Airway epithelial cell (primary cell): ENCODE measurements at places on chromosomes 6 and 20. TPM values are rescaled to one million over a fixed set of nuclear protein-coding genes. Genes with fewer than 3 reads are reported as not detected.

Gene SOX18
- total RNA-seq, result 0.07 TPM in 1 of 2 replicates, not detected in the other

Gene CDH22
- not detected in 2 replicates for total RNA-seq

Gene MYB
- 1.6 and 3.9 TPM in 2 replicates for total RNA-seq

Gene FAM162B
- total RNA-seq, result 0.14 TPM in 1 of 2 replicates, not detected in the other

Gene GFRAL
- not detected in 2 replicates for total RNA-seq

Gene HLA-DRA
- 0.35 TPM in 1 of 2 replicates, not detected in the other for total RNA-seq

Gene GPR63
- 0.51 and 0.78 TPM in 2 replicates for total RNA-seq

Gene SAPCD1
- 0.63 and 2.0 TPM in 2 replicates for total RNA-seq

Gene ULBP1
- 0.05 and 0.28 TPM in 2 replicates for total RNA-seq

Gene RAET1G
- total RNA-seq, result 30.8 and 34.7 TPM in 2 replicates

Gene PROKR2
- not detected in 2 replicates for total RNA-seq

Gene CLPSL2
- 5.1 TPM in 1 of 2 replicates, not detected in the other for total RNA-seq

Gene DDAH2
- 28.1 and 43.2 TPM in 2 replicates for total RNA-seq

Gene PDE10A
- total RNA-seq, result 0.05 and 0.14 TPM in 2 replicates

Gene THBS2
- 3.3 and 3.9 TPM in 2 replicates for total RNA-seq

Gene RRAGD
- 0.99 and 1.5 TPM in 2 replicates for total RNA-seq
